A549 treated with AZD2906 at 1 μM for 4 hours (cell line): ENCODE measurements at places on chromosomes 4 and X. TPM values are rescaled to one million over a fixed set of nuclear protein-coding genes. Genes with fewer than 3 reads are reported as not detected.

MGARP gene
- total RNA-seq, result 0.46 to 0.79 TPM (median 0.68 TPM) in 5 replicates

ZNF518B gene
- total RNA-seq, result 2.3 to 3.9 TPM (median 2.8 TPM) in 5 replicates

DCAF4L1 gene
- total RNA-seq, result 0.08 to 0.14 TPM (median 0.09 TPM) in 5 replicates

FAT4 gene
- total RNA-seq, result 1.4 to 2.7 TPM (median 1.7 TPM) in 5 replicates

DMP1 gene
- 0.05 TPM in 1 of 5 replicates, not detected in the others for total RNA-seq
